ENCODE measurements at places on chromosomes 2 and 18.

DNA sequence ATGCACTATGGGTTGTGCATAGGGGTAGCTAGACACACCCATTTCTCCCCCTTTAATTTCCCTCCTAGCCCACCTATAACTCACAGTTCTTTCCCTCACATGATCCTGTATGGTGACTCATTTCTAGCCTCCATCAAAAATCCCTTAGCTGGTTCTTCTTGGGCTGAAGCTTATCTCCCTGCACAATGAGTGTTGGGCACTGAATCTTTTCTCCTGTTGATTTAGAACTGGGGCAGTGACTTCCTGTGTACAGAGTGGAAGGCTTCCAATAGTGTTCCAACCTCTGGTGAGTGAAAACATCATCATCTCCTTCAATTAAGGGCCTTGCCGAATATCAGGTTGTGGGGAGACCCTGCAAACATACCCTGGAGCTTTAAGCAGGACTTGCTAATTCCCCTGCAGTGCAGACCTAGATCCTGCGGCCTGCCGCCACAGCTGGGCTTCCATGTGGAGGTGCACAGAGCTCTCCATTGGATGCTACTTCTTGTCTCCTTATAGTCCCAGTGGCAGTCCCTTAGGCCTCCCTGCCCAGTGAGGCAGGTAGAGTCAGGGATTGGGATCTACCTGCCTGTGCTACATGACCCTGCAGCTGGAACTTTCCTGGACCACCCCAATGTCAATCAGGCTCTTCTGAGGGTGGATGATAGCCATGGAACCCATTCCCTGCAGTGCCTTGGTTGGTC is 121.8 kb downstream of the PLB1 start:
- DNase-seq, result no peak

DNA sequence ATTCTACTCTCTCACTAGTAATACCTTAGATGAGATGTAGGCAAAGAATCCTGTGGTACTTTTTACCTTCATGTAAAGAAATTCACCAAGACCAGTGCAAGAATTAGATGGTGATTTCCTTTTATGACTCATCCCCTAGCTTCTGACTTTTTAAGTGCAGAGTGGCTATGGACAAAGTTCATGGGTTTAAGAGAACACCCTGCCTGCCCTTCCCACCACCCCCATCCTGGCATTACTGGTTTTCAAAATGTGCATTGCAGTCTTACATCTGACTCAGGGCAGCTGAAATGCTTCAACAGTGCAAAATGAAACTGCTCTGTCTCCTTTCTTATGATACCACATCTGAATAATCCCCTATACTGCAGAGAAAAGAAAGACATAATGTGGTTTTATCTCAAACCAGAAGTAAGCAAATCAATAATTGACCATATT is 22.6 kb downstream of the MAIP1 start:
- peak; percentile 9 for DNase-seq

DNA sequence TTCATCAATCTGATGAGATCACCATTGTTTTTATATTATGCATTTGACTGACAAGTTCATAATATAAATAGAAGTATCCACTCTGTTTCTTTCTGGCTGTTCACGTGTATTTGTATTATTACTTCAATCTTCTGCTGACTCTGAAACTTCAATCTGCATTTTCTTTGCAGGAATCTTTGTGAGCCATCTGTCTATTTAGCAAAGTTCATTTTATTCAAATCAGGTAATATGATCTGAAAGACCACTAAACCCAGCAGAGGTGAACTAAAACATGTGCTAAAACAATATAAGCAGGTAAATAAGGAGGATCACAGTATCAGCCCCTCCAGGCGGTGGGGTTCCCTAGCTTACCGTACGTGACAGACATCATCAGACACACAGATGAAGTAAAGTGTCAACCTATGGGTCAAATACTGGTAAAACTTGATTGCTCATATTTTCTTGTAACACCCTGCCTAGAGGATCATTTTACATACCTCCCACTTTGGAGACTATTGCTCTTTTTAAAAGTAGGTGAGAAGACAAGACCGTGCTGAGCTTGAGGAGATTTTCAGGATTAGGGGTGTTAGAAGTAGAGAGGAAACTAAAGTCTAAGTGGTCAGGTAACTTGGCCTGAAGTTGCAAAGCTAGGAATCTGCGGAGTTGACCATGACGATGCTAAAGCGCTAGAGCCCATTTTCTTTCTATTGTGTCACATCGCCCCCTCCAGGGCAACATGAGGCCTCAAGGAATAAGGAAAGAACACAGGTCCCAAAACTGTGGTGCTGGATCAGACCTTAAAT is 9.0 kb downstream of the DTNB start:
- DNase-seq, result no peak

GRCh38 chr18:50614838-50615237 is 55.0 kb downstream of the MAPK4 start:
- no peak for DNase-seq

DNA sequence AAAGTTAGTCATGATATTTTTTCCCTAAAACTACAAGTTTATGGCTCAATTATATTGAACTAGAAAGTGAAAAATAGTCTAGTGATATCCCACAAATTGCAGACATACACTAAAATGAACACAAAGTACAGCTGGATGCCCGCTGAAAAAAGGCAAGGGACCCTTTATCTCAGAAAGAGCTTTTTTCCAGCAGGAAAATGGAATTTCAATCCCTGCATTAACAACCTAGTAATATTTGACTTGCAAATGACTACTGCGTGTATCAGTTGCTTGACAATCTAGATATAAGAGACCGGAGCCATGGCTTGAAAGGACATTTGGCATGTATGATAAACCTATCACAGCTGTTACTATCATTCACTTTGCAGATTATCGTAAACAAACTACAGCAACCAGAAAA is 49.1 kb downstream of the LRPPRC start:
- no peak for DNase-seq

- DNase-seq, result no peak
Measured at GRCh38 chr2:169562519-169562918, 11.1 kb downstream of the FASTKD1 start.

- no peak for DNase-seq
Measured at GRCh38 chr2:198280145-198280544, 475.8 kb downstream of the PLCL1 start.

DNA sequence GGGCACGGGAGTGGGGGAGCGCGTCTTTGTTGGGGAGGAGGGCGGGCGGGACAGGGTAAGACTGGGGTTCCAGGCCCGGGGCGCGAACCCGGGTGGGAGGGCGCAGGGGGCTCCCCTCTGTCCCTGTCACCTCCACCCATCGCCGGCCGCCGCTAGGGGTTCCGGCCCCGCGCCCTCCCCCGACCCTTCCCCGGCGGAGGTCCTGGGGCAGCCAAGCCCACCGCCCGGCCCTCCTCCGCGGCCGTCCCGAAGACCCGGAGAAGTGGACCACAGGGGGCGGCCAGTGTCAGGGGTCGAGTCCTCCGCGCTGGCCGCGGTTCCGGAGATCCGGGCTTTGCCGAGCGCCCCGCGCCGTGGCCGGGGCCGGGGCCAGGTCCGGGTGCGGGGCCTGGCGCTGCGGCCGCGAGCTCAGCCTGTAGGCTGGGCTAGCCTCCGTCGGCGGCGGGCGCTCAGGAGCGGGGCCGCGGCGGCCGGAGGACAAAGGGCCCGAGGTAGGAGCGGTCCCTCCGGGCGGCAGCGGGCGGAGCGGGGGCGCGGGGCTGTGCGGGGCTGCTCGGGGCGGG is 16.6 kb upstream of the E2F6 start:
- DNase-seq, result no peak

GRCh38 chr2:113260991-113261390 is 17.7 kb downstream of the PAX8 start:
- no peak for DNase-seq

- no peak for DNase-seq
Measured at GRCh38 chr2:204027091-204027490, 90.5 kb downstream of the ICOS start.

DNA sequence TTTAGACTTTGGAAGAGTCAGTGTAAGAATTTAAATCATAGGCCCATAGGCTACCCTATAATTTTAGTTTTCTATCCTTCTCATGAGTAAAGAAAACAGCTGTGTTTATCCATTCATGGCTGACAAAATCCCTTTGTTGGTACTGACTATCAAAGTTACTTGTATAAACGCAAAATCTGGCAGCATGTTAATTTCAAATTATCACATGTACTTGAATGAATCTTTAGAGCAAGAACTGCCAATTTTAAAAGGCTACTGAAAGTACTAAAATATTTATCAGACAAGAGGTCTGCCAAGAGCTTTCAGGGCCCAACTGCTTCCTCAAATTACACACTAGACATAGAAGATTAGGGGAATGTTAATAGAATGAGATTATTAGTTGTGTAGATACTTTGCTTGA is 66.6 kb downstream of the MYL12B start:
- DNase-seq, result no peak

DNA sequence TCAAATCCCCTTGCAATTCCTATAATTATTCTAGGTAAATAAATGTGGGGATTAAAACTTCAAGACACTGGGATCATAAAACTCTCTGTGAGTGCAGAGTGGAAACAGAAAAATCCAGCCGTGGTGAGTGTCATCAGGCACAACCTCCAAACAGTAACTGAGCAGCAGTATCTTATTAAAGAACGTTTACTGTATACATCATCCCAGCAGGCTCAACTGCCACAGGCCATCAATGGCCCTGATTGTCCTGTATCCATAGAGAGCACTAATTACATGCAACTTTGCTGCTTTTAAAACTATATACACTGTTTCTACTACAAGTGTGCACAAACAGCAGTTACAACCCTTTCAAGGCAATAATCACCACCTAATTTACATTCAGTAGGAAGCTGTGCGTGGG is 23.9 kb downstream of the GAREM1 start:
- no peak for DNase-seq

GRCh38 chr2:189483980-189484740 is 42.9 kb downstream of the WDR75 start:
- no peak for DNase-seq

- no peak for DNase-seq
Measured at GRCh38 chr2:207603486-207603885, 21.7 kb downstream of the METTL21A start.

- no peak for DNase-seq
Measured at GRCh38 chr2:221533299-221533698, 38.8 kb downstream of the EPHA4 start.

GRCh38 chr2:12265646-12266045 is 451.1 kb upstream of the TRIB2 start:
- DNase-seq, result no peak

DNA sequence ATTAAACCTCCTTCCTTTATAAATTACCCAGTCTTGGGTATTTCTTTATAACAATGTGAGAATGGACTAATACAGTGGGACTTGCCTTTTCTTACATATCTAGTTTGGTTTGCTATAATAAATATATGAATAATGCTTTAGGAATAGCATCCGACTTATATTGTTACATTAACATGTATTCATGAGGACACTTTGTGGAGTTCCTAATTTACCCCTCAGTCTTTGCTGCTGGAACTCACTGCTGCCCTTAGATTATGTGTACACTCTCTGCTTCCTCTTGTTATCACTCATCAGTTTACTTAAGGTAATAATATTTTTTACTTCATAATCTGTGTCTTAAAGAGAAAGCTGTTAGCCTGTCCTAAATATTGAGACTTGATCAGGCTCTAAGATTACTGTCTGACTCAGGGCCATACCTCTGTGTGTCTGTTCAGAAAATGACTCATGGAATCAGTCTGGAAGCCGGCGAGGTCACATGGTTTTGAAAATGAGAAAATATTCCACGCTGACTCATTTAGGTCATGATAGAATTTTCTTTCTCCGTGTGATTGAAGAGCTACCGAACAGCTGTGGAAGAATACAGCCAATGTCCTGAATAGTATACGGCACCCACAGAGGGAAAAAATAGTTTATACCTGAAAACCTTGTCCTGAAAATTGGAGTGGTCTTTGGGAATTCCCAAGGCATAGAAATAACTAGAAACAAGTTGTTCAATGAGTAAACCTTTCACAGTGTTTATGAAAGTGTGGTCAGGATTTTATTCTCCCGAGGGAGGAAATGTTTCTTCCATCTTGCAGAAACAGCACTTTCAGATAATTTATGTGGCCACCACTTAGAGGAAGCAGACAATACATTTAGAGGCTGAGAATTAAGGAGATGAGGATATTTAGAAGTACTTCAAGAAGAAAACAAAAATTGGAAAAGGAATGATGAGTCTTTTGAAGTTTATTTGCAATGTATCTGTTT is 156.4 kb downstream of the DSEL start:
- DNase-seq, result no peak

- no peak for DNase-seq
Measured at GRCh38 chr2:130393318-130393910, 37.6 kb downstream of the PTPN18 start.

DNA sequence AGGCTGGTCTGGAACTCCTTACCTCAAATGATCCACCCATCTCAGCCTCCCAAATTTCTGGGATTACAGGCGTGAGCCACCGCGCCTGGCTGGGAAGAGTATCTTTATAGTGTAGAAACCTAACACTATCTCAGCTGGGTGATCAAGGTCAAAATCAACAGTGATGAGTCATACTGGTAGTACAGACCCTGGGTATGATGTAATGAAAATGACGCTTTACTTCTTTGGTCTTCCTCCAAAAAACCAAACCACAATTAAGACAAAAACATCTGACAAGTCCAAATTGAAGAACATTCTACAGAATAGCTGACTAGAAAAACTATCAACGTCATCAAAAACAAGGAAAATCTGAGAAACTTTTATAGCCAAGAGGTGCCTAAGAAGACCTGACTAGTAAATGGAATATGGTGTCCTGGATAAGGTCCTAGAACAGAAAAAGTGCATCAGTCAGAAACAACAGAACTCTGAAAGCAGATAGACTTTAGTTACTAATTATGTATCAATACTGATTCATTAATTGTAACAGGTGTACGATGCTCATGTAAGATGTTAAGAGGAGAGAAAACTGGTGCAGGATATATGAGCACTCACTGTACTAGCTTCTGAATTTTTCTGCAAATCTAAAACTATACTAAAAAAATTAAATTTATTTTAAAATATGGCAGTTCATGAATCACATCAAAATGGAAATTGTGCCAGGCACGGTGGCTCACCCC is 25.4 kb downstream of the PDCL3 start:
- no peak for DNase-seq

GRCh38 chr2:197256021-197256420 is 54.6 kb downstream of the ANKRD44 start:
- no peak for DNase-seq

DNA sequence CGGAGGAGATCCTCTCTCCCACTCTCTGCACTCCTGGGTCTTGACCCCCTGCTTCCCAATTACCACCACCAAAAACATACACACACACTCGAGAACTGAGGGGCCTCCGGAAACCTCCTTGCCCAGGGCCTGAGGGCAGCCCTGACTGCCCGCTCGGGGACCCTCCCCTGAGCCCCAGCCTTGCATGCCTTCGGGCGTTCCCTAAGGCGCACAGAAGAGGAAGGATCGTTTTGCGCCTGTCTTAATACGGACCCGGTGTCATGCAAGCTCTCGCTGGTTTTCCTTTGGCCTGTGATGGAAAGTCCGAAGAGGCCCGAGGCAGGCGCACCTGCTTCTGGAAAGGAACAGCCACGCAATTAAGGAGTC is 19.8 kb downstream of the POU3F3 start:
- no peak for DNase-seq

Data from GM18507 (cell line).